Smooth muscle cell of bladder (primary cell): ENCODE measurements at places on chromosomes 12 and 14. TPM values are rescaled to one million over a fixed set of nuclear protein-coding genes. Genes with fewer than 3 reads are reported as not detected.

Gene DNAJC22
- 1.8 and 6.0 TPM in 2 replicates for total RNA-seq

Gene DCN
- 1,181 and 1,320 TPM in 2 replicates for total RNA-seq

Gene PNP
- 11.4 and 14.3 TPM in 2 replicates for total RNA-seq

Gene TFCP2
- 5.8 and 8.0 TPM in 2 replicates for total RNA-seq

Gene DHRS2
- total RNA-seq: 0.14 and 0.28 TPM in 2 replicates

Gene JPH4
- total RNA-seq: not detected in 2 replicates

Gene CPNE6
- not detected in 2 replicates for total RNA-seq

Gene CCDC38
- not detected in 2 replicates for total RNA-seq

Gene CEBPE
- not detected in 2 replicates for total RNA-seq

Gene CLEC2A
- not detected in 2 replicates for total RNA-seq

Gene ANKRD52
- total RNA-seq: 9.7 and 12.2 TPM in 2 replicates

Gene CFAP54
- total RNA-seq: 1.1 and 1.4 TPM in 2 replicates

Gene FAM90A1
- total RNA-seq: under 0.01 and 0.09 TPM in 2 replicates

Gene COQ5
- total RNA-seq: 28.7 and 37.7 TPM in 2 replicates

Gene SLCO1A2
- 0.14 TPM in 1 of 2 replicates, not detected in the other for total RNA-seq

Gene BAZ1A
- total RNA-seq: 20.3 and 24.6 TPM in 2 replicates

Gene SYNE3
- 5.7 and 7.1 TPM in 2 replicates for total RNA-seq

Gene USP5
- total RNA-seq: 71.1 and 76.5 TPM in 2 replicates

Gene PDE3A
- 2.0 and 8.9 TPM in 2 replicates for total RNA-seq

Gene DBX2
- not detected in 2 replicates for total RNA-seq

Gene RND1
- total RNA-seq: 0.14 and 0.55 TPM in 2 replicates

Gene CKAP4
- 228 and 312 TPM in 2 replicates for total RNA-seq

Gene OASL
- 0.09 and 0.57 TPM in 2 replicates for total RNA-seq

Gene ZC3H14
- 46.5 and 49.4 TPM in 2 replicates for total RNA-seq

Gene PSME1
- total RNA-seq: 104 and 134 TPM in 2 replicates

Gene TCP11L2
- total RNA-seq: 42.4 and 65.1 TPM in 2 replicates
